ENCODE measurements at places on chromosomes 16 and 17.
A peak's percentile ranks its signal among the peaks of the same experiment; 100 is the strongest.

GRCh38 chr17:12391468-12391867 is 274.2 kb upstream of the MYOCD start:
- no peak for DNase-seq

DNA sequence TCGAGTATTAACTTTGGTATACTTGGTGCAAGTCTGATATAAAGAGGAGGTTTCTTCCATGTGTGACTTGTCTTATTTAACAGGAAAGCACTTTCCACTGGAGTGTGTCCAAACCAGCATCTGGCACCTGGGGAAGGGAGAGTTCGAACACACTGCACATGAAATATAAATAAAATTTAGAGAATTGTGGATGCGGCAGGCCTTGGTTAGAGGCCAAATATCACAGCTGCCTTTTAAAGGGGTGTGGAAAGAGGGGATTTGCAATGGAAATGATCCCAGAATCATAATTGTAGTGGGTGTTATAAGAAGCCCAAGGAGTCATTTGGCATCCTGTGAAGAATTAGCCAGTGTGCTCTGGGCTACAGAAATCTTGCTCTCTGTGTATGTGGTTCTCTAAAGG is 4.3 kb upstream of the NXN start:
- no peak for DNase-seq

- DNase-seq: no peak
These were observed 3.3 kb upstream of the ABCC3 start for GRCh38 chr17:50631195-50631907.

DNA sequence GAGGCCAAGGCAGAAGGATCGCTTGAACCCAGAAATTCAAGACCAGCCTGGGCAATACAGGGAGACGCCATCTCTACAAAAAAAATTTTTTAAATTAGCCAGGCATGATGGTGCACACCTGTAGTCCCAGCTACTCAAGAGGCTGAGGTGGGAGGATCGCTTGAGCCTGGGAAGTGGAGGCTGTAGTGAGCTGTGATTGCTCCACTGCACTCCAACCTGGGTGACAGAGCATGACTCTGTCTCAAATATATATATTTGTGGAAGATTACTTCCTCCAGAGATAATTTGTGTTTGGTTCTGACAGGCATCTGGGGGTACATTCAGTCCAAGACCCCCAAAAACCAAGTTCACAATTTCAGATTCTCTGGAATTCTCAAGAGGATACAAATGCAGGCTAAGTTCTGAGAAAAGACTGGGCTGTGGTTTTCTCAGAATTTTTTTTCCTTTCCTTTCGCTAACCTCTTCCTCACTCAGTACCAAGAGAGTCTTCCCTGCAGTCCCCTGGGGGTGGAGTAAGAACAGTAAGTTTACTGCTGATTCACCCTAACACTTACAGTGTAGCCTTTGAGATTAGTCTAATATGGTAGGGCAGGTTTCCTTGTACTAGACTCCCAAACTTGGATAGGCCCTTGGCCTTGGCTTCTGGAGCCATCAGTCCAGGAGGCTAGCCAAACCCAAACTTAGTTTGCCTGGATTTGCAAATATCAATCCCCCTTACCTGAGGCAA is 15.1 kb downstream of the GSDMB start:
- no peak for DNase-seq

DNA sequence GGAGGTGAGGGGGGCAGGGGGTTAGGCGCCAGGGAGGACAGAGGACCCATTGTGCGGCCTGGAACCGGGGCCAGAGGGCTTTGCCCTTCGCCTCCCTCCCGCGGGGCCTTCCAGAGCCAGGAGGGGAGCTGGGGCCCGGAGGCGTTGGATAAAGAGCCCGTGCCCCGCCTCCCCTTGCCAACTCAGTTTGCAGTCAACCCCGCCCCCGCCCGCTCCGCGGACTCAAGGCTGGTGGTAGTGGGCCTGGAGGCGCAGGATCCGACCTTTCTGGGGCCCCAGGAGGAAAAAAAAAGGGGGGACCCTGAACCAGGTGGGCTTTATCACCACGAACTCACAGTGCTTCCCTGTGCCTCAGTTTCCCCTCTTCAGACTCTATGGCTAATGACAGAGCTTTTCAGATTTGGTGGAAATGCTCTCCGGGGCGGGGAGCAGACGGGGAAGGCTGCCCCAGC is 2.0 kb upstream of the SPHK1 start:
- no peak for DNase-seq

GRCh38 chr16:51500306-51500705 is 349.2 kb upstream of the SALL1 start:
- no peak for DNase-seq

- no peak for DNase-seq
These were observed 836 bp upstream of the MMP15 start for GRCh38 chr16:58024486-58025350.

DNA sequence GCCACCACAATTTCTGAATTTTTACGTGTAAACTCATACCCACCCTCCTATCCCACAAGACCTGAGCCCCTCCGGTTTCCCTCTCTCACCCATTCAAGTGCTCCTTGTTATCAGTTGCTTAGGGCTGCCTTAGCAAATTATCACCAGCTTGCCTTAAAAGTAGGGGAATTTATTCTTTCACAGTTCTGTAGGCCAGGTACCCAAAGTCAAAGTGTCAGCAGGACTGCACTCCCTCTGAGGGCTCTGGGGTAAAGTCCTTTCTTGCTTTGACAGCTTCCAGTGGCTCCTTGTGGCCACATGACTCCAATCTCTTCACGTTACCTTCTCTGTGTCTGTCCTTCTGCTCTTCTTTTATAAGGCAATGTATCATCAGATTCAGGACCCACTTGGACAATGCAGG is 7.9 kb upstream of the TMEM220 start:
- no peak for DNase-seq

- DNase-seq: no peak
These were observed 580 bp downstream of the TANC2 start for GRCh38 chr17:62966426-62967204.

GRCh38 chr17:36849871-36850348 is 87.4 kb upstream of the LHX1 start:
- peak; percentile 16 for DNase-seq

DNA sequence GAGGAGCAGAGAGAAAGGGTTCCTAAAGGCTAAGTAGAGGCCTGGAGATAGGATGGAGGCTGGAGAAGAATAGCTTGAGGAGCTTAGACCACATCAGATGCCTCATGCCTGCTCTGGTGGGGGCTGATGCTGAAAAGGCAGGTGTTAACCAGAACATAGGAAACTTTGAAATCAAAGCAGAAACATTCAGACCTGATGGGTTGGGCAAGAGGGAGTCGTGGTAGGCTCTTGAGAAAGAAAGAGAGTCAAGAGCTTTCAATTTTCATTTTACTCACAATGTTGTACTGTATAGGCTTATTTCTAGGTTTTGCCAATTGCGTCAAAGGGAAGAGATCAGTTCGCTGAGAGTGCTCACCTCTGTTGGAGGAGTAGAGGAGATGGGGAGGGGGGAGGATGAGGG is 406.6 kb upstream of the SALL1 start:
- DNase-seq: no peak

DNA sequence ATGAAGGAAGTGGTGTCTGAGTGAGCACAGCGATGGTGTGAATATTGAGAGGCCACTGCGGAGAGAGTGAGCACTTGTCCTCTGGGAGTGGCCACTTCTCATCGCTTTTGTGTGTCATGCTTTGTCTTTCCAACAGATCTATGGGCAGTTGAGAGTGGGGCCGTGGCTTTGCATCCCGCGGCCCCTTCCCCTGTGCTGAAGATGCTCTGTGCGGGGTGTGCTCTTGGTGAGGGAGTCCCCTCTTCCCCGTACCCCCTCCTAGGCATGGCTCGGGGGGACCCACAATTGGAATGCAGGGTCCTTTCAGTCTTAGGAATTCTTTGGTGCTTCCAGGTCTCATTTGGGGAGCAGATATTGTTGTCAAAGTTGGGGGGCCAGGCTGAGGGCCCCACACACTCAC is 197.3 kb upstream of the WSCD1 start:
- DNase-seq: no peak

GRCh38 chr17:81520021-81520901 is 7.7 kb upstream of the ACTG1 start:
- DNase-seq: no peak

DNA sequence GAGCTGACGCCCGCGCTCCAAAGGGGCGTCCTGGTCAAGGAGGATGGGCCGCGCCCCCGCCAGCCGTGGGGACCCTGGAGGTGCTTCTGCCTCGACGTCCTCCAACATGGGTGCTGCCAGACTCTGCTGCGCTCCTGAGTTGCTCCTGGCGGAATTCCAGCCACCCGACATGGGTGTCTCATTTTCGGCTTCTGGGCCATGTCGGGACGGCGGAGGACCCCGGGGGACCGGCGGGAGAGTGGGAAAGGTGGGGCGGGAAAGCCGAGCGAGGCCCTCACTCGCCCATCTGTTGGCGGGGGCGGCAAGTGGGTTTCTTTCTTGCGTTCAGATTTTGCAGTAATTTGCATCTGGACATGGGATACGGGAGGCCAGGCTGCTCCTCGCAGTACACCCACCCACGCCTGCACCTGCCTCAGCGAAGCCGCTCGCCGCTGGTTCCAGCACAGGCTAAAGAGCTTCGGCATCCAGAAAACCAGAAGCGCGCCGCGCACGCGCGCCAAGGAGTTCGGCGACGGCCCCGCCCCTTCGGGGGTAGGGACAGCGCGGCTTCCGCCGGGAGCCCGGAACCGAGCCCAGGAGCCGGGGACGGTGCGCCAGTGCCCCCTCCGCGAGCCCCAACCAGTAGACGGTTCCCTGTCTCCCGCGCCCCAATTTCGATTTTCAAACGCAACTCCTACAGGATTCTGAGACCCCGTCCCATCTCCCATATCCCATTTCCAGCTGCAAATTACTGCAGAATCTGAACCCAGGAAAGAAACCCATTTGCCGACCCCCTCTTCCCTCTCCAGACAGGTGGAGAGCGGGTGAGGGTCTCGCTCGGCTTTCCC is at the start of gene ARMC7:
TSS of gene ARMC7 (plus strand) at position 563 of the 827 bp plus-strand sequence. CDS start 320 bp downstream, outside the sequence.
- no peak for DNase-seq

DNA sequence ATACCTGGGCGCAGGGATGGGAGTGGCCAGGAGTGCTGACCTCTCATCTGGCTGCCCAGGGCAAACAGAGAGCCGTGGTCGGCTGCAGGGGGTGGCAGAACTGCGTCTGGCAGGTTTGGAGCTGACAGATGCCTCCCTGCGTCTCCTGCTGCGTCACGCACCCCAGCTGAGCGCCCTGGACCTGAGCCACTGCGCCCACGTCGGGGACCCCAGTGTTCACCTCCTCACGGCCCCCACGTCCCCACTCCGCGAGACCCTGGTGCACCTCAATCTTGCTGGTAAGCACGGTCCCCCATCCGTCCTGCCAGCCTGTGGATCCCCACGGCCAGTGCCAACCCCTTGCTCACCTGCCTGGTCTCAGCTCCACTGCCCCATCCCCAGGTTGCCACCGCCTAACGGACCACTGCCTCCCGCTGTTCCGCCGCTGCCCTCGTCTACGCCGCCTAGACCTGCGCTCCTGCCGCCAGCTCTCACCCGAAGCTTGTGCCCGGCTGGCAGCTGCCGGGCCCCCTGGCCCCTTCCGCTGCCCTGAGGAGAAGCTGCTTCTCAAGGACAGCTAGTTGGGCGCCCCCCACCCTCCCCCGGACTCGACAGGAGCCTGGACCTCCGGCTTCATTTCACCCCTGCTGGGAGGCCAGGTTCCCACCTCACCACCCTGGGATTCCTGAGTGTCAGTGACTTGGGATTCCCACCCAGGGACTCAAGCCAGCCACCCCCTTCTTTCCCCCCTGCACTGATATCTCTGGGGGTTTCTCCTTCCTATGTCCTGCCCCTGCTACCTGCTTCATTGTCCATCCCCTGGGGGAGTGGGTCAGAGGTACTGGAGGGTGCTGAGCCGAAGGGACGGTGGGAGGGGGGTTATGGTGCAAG is 2.0 kb upstream of the ORAI3 start:
- DNase-seq: no peak

- DNase-seq: no peak
These were observed 21.5 kb upstream of the HELZ start for GRCh38 chr17:67266496-67266895.

DNA sequence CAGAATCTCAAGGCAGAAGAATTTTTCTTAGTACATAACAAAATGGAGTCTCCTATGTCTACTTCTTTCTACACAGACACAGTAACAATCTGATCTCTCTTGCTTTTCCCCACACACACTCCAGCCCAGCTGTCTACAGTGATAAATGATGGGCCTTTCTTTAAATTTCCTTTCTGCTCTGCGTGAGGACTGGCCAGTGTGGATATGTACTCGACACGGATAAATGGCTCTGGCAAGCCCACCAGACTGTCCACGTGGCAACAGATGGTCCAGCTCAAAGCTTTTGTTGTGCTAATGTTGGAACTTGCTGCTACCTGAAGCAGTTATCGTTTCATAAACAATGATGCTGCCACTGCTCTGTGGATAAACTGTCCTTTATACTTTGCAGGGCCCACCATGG is 410.7 kb downstream of the TMEM114 start:
- no peak for DNase-seq

GRCh38 chr17:26963163-26963503 is 330.8 kb upstream of the WSB1 start:
- no peak for DNase-seq

GRCh38 chr16:85696781-85697180 is 8.0 kb upstream of the GINS2 start:
- DNase-seq: no peak

- DNase-seq: no peak
These were observed 29.8 kb downstream of the LAT start for GRCh38 chr16:29014561-29015069.

DNA sequence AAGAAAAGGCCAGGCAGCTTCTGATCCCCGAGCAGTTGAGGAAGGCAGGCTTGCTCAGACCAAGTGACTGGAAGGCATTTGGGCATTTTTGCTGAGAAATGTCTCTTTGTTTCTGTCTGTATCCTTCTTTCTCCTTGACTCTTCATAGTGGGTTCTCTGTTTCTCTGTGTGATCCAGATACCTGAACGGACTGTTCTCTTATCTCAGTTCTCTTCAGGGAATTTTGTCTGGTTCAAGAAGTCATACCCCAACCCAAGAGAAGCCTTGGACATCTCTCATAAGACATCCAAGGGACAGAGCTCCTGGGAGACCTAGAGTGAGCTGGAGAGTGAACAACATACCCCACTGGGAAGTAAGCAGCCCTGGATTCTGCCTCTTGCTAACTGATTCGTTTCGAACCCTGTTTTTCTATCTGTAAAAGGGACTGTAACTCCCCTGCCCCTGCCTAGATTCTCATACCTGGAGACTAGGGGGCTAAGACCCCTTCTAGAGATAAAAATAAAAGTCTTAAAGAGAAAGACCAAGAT is 541 bp downstream of the CCL3 start:
- DNase-seq: no peak

Data from fibroblast of skin of left biceps (primary cell).